Activated CD8-positive, alpha-beta memory T cell treated with anti-CD3 and anti-CD28 coated beads for 24 hours (primary cell): ENCODE measurements at places on chromosomes 4 and X.

DNA sequence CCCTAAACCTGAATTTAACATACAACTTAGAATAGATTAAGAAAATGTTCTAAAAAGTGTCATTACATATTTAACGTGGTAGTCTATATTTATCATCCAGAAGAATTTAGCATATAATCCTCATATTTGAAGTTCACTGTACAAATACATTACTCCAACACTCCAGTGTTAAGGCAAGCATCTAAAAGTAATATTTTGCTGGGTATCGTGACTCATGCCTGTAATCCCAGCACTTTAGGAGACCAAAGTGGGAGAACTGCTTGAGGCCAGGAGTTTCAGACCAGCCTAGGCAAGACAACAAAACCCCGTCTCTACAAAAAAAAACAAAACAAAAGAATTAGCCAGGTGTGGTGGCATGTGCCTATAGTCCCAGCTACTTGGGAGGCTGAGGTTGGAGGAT lies 24.8 kb downstream of the LRBA start:
- DNase-seq = no peak

GRCh38 chr4:174714393-174715211 lies 114.4 kb downstream of the GLRA3 start:
- DNase-seq = no peak

DNA sequence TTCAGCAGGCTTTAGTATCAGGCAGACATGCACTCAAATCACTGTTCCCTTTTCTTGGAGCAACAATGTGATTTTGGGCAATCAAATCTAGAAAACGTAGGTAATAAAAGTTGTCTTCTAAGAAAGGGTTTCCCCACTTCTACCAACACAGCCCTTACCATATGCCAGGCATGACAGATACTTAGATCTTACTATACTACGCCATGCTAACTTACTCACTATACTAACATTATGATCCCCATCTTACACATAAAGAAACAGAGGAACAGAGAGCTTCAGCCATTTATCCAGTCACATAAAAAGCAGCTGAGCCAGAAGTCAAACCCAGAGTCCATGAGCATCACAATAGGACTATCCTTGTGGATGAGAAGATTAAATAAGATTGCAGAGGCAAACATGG lies 9.2 kb downstream of the TXK start:
- DNase-seq = no peak

- no peak for DNase-seq
Measured at GRCh38 chr4:3483471-3483921, 20.4 kb downstream of the DOK7 start.

DNA sequence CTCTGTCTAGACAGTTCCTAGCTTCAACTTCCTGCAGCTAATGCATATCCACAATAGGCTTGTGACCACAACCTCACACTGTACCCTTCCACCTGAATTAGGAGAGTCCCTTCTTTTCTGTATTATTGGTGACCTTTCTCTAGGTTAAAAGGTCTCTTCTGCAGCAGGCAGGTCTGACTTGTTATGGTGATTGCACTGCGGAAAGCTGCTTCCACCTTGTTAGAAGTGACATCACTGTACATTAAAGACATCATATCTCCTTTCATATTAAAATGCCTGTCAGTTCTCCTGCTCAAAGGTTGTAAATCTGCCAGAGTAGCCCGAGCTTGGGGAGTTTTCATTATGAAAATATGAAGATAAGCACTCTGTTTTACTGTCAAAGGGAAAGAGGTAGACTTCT lies 21.5 kb upstream of the LSM6 start:
- DNase-seq = no peak

DNA sequence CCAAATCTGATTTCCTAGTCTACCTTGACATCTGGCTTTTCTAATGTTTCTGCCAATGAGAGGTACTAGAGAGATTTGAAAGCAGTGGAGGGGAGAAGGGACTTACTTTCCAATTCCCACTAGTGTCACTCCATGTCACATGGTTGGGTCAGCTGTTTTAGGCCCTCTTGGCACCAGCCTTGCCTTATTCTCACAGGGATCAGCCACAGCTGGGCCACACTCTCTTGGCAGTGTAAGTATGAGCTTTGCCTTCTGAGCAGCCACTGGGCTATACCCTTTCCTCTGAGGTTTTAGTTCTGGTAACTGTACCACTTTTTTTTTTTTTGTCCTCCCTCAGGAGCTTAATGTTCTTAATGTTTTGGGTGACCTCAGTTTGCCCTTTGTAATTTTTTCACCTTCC lies 10.2 kb upstream of the ADH1C start:
- no peak for DNase-seq

- no peak for DNase-seq
Measured at GRCh38 chrX:8191022-8191421, 20.0 kb upstream of the VCX2 start.

DNA sequence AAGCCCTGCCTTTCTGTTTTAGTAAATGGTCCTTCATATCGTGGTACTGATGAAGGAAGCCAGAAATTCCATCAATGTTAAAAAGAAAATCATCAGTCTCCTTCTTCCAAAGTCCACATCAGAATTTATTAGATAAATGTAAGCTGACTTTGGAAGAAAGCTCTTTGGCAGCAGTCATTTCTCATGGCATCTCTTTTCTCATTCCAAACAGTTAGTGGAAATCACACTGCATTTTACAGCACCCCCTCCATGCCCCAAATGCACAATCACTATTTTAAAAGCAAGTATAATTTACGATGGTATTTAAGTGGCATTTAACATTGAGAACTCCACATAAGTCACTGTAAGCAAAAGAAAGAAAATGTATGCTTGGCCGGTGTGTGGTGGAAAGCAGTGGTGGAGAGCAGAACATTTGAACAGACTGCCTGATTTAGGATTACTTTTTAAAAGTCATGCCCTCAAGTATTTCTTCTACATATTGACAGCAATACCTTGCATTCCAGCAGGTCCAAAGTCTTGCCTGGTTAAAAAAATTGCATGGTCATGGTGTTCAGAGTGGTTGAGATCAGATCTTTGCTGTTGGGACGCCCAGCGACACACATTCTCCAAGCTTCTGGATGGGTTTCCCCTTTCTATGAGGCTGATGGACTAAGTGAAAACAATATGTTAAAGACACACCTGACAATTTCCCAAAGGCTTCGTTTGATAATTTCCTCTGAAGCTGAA lies 248.6 kb downstream of the ADAMTS3 start:
- DNase-seq = no peak

- peak; percentile 70 for DNase-seq
Measured at GRCh38 chrX:3712051-3712869, 1.2 kb downstream of the PRKX start.
